ENCODE measurements at places on chromosomes 5 and 9. TPM values are rescaled to one million over a fixed set of nuclear protein-coding genes. Genes with fewer than 3 reads are reported as not detected.

ANKRD31 gene
- 0.14 TPM for polyA plus RNA-seq

OGN gene
- polyA plus RNA-seq: 753 TPM

SOWAHA gene
- polyA plus RNA-seq: not detected

DNA sequence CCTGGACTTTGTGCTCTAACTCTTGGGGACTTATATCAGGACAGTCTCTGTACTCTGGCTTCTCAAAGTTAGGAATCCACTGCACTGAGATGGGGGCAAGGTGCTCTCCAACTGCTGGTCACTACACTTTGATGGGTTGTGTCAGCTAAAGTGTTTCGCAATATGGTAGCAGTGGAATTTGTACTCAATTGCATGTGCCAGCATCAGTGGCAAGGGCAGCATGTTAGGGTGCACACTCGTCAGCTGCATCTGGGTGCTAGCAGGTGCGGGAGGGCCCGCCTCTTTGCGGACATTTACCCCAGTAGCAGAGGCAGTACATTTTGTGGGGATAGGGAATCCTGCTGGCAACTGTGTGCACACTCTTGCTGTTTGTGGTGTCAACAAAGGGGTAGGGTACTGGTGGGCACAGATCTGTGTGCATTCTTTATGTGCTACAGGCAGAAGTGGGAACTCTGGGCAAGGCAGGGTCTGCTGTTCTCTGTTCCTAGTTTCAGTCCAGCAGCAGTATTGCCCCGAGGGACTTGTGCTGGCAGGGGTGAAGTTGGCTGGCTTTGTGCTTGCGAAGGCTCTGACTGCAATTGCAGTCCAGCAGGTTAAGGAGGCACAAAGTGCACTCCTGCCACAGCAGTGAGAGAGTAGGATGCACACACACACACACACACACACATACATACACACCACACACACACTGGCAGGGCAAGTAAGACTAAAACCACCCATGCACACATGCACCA is 924.8 kb upstream of the CDH9 start:
- DNase-seq: no peak

GRCh38 chr9:112355427-112355897 is 22.0 kb upstream of the PTBP3 start:
- no peak for DNase-seq

GRCh38 chr9:124771867-124772679 is 962 bp upstream of the NR6A1 start:
- peak; percentile 86 for DNase-seq

FOCAD gene
- 19.4 TPM for polyA plus RNA-seq

All from muscle of arm (tissue), 14 donors.